ENCODE measurements at places on chromosomes 6 and 20. TPM values are rescaled to one million over a fixed set of nuclear protein-coding genes. Genes with fewer than 3 reads are reported as not detected.

Gene OPN5
- total RNA-seq = not detected

Gene TSBP1
- total RNA-seq = under 0.01 TPM

Gene SIRPB2
- not detected for total RNA-seq

Gene SLC22A7
- not detected for total RNA-seq

Gene AVP
- not detected for total RNA-seq

Gene VNN1
- under 0.01 TPM for total RNA-seq
